Choroid plexus epithelial cell (primary cell): ENCODE measurements at places on chromosomes 7 and 10.

DNA sequence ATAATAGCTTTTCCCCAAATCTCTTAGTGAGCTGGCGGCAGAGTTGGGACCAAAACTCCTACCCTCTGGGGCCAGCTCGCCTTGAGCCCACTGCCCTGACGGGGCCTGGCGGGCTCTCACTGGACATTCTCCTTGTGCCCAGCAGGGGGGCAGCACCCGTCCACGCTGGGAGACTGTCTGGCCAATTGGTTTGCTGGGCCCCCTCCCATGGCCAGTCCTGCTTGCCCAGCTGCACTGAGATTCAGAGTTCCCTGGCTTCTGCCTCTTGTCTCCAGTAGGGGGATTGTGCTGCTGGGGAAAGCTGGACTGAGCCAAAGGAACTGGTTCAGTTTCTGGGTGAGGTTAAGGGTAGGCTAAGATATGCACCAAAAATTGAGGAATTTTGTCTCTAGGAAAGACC lies 59.8 kb downstream of the RAMP3 start:
- peak; percentile 39 for DNase-seq

DNA sequence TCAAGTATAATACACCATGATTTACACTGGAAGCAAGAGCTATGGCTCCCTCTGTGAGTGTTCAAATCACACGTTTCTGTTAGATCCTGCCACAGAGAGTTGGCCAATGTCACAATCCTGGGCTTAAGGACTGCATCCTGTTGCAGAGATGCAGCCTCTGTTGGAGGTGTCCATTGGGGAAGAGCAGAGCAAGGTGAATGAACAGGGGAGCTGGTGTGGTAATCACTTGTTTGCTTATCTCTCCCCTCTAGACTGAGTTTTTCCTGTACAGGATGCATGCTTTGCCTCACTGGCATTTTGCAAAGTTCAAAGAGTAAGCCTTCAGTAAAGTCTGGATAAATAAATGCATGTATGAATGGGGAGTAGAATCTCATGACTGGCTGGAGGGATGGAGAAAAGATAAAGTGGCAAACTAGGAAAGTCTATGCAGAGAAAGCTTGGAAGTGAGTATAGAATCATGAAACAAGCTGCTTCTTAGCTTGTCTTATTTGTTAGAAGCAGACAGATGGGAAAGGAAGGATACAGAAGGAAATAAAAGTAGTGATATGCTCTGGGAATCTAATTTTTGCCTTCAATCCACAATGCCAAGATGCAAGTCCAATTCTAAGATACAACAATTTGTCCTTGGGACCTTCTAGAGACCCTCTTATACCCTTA lies 605.9 kb downstream of the KCNMA1 start:
- no peak for DNase-seq

DNA sequence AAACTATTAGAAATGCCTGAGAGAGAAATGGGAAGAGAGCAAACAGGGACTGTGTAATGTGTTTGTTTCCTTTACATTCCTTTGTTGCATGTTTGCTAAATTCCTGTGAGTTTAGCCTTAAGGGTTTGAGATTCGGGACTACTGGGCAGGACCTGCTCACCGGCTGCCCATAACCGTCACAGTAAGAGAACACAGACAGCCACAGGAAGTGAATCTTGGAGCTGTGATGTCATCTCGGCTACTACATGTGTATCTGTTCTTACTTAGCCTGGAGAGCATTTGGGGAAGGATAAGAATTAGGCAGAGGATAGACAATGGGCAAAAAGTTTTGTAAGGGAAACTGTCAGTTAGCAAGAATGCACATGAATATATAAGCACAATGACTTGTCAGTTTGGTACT lies 485.1 kb upstream of the KLF6 start:
- DNase-seq, result peak; percentile 83

DNA sequence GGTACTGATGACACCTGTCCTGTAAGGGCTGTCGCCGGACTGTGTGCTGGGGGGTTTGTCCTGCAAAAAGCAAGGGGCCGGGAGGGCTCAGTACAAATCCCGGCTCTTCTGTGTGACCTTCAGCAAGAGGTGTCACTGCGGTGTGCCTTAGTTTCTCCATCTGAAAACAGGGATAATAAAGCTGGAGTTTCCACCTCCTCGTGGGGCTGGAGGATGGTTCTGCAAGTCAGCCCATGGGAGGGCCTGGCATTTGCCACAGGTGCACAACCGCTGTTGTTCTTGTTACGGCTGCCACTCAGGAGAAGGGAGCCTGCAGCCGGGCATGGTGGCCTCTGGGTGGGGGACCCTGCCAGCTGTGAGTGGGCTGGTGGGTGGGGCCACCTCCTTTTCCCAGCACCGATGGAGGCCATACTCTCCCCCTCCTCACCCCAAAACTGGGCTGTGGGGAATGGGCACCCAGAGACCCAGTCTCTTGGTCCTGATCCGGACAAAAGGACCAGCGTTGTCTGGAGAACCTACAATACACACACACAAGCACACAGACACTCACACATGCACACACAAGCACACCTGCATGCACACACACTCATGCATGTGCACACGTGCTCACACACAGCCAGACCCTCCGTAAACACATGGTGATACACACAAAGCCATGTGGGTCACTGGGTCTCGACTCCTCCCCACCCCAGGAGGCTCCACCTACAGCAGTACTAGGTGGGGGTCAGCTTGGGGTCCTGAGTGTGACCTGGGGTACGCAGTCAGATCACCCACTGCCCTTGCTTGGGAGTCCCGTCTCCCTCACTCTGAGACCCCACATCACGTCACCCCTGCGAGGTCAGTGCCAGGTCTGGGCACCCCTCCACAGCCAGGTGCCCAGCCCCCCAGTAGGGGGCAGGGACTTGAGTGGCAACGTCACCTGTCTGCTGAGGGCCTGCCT lies 34.1 kb downstream of the ELFN1 start:
- no peak for DNase-seq

GRCh38 chr10:3048119-3049019 lies 19.0 kb upstream of the PFKP start:
- peak; percentile 42 for DNase-seq

- DNase-seq, result peak; percentile 85
Measured at GRCh38 chr10:76086761-76087639, 655.6 kb downstream of the LRMDA start.

GRCh38 chr10:77397103-77397502 lies 240.5 kb downstream of the KCNMA1 start:
- DNase-seq, result no peak
